Stimulated activated CD8-positive, alpha-beta memory T cell treated with anti-CD3 and anti-CD28 coated beads, Interleukin-4, amount 100 ng/mL, for 1 hour (primary cell): ENCODE measurements at places on chromosomes 2 and 18.
A peak's percentile ranks its signal among the peaks of the same experiment; 100 is the strongest.

- no peak for DNase-seq
These were observed 434.7 kb downstream of the PTPRM start for GRCh38 chr18:8001711-8002301.

DNA sequence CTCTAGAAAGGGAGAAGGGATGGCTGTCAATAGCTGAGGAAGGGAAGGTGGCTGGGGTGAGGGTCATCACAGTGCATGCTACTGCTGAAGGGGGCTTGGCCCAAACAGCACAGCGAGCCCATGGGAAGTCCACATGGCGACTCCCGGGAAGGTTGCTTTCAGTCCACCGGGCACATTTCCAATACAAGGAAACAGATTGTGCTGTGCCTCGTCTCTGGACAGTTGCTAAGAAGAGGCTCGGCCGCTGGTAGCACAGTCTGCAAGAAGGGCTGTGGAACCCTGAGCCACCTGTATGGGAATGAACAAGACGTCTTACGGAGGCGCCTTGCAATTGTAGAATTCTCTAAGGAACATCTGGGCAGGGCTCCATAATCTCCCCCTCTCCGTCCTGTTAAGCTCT, 123.1 kb downstream of the CELF4 start:
- no peak for DNase-seq

DNA sequence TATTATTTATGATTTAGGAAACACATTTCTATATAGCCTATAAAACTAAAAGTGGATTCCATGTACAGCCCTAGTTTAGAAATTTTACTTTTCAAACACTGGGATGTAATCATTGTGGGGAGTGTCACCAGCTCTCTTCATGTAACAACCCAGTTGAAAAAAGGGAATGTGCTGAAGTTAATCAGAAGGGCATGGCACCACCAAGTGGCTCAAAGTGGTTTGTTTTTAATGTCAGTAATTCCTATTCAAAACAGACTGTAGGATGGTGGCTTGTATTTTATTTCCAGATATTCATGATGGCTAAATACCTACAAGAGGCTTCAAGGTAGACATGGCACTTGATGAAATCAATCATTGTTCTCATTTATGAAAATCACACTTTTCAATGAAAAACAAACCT, 58.1 kb upstream of the TMEM182 start:
- no peak for DNase-seq

- DNase-seq, result no peak
These were observed 186.1 kb upstream of the SALL3 start for GRCh38 chr18:78793313-78794070.

DNA sequence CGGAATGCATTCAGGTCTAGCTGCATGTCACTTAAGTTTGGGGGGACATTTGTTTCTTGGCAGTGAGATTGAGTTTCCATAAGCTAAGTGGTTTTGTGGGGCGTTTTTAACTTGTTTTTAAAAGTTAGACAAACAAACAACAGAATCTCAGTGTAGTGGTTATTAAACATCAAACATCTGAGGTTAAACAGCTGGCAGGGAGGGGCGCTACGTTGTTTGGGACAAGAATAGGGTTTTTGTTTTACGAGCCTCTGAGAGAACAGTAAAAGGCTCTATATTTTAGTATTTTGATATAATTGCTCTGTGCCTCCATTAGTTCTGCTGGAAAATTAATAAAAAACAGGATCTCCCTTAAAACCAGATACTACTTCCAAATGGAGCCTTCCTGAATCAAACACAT, 41.6 kb upstream of the TMEM177 start:
- no peak for DNase-seq

- no peak for DNase-seq
These were observed 3.6 kb upstream of the TSPYL6 start for GRCh38 chr2:54259413-54260240.

DNA sequence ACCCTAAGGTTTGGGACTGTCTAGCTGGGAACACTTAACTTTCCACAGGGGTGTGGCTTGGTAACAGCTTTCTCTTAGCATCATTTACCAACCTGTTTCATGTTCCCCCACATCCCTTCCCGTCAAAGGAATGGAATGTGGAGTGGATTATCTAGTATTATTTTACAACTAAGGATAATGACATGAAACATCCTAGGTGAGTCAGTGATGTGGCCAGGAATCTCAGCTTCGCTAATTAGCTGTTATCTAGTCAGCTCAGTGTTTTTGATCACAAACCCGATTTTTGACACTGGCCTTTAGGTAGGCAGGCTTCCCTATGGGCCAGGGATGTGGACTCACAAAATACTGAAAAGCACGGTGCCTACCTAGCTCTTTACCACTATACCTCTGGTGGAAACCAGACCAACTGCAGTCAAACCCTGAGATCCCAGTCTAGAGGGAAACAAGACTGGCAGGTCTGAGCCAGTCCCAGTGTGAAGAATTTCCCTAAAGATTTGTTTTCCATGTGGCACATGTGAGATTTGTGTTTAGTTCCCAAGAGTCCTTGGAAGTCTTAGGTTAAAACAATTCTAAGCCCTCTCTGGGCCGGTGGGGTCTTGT, 2.8 kb upstream of the NRP2 start:
- DNase-seq, result no peak

GRCh38 chr2:83633423-83633822, 825.7 kb downstream of the SUCLG1 start:
- DNase-seq, result no peak

- DNase-seq, result no peak
These were observed 1273.5 kb upstream of the CRIM1 start for GRCh38 chr2:35082072-35082471.

DNA sequence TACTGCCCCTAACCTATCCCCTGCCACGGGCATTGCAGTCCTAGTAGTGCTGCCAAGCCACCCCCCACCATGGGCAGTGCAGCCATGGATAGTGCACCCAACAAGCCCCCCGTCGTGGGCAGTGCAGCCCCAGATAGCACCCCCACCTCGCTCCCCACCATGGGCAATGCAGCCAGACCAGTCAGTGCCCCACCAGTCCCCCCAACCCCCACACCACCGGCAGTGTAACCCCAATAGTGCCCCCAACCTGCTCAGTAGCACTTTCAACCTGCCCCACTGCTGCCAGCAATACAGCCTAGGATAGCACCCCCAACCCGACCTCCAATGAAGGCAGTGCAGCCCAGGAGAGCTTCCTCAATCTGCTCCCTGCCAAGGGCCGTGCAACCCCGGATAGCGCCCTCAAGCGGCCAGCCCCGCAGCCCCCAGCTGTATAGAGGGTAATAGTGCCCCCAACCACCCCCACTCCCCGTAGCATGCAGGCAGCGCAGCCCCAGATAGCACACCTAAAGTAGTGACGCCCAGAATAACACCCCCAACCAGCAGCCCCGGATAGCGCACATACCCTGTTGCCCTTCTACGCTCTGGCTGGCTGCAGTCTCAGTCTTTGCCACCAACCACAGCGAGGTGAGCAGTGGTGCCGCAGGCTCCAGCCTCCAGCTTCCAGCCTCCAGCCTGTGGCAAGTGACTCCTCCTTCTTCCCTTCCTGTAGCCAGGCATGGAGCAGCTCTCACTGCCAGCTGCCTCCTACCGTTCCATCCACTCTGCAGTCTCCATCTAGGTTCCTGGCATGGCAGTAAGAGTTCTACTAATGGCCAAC, 45.4 kb upstream of the ANKRD62 start:
- no peak for DNase-seq

- no peak for DNase-seq
These were observed 92.3 kb downstream of the PRKCE start for GRCh38 chr2:45743531-45744396.

- DNase-seq, result no peak
These were observed 94.4 kb downstream of the UXS1 start for GRCh38 chr2:106099691-106100090.

GRCh38 chr2:27264753-27265535, 2.1 kb upstream of the SLC30A3 start:
- DNase-seq, result peak; percentile 30

- peak; percentile 33 for DNase-seq
These were observed at the start of gene ELAC1 for GRCh38 chr18:50967714-50968661. Gene ELAC1, plus strand, starts transcription at chr18:50968040. Its CDS starts 6,365 bp downstream, at chr18:50974405.

- DNase-seq, result no peak
These were observed 168.3 kb downstream of the MAP2 start for GRCh38 chr2:209592106-209592505.

DNA sequence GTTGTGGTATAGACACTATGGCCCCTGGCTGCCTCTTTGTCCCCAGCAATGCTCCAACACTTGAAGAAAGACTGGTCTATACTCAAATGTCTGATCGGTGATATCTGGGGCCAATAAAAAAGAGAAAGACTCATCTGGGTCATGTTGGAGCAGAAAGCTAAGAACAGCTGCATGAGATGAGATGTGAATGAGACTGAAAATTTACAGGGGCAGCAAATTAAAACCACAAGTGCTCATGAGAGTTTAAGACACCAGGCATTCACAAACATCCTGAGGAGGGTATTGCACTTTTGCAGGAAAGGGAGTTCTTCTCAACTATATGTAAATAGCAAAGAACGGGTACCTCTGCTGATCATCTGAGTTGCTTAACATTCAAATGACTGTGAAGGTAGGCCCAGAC, 36.3 kb downstream of the MAIP1 start:
- no peak for DNase-seq

DNA sequence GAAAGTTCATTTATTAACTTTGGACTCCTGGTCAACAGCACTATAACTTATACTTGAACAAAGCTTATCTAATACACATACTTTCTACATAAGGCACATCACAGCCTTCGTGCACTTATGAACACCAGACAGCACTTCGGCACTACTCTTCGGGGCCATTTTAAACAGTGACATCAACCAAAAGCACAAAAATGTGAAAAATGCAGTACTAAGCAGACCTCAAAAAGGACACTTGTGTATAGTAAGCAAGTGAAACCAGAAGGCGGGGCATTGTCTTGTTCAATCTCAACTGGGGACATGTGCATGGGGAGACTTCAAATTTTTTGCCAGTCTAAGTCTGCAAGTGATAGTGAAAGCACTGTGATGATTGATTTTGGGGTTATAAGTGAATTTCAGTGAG, 163.0 kb downstream of the NCKAP5 start:
- no peak for DNase-seq

DNA sequence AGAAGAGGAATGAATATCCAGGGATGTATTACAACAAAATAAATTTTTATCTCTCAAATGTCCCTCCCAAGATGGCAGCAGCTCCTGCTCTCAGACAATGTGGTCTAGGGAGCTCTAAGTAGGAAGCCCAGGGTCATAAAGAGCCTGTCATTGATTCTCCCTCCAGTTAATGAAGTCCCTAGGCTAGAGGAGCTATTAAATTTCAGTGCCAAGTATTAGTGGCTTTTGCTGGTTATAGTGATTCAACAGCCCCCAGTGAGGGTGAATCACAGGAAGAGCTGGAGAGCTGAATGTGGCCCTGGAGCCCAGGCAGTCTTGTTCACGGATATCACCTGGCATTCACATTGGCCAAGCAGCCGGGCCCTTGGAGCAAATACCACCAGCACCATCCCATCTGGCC, 109.8 kb upstream of the YPEL5 start:
- DNase-seq, result no peak

DNA sequence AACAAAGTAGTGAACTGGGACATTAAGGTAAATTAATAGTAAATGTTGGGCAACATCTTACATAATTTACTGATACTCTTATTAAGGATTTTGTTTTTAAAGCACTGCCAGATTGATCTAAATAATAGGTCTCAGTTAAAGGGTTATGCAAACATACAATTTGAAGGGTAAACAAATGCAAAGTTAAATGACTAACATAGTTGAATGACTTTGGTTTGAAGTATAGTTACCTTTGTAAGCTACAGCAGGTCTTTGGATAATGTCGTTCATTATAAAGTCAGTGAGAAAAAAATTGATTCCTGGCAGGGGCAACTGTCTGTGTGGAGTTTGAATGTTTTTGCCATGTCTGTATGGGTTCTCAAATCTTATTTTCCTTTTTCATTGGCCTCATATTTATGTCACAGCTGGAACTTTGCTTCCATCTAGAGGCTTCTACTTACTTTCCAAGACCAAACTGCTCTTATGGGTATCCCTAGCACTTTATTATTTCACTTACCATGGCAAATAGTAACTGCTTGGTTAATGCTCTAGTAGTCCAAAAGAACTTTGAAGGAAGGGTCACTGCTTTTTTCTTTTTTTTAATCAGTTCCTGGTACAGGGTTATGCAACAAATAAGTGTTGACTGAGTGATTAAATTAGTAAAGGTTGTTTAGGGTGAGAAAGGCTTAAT, 107.8 kb downstream of the NBEAL1 start:
- DNase-seq, result no peak

- no peak for DNase-seq
These were observed 160.4 kb downstream of the NUP35 start for GRCh38 chr2:183284606-183285005.

- no peak for DNase-seq
These were observed 379.6 kb downstream of the FBXO15 start for GRCh38 chr18:73768043-73768442.

- DNase-seq, result no peak
These were observed 34.5 kb downstream of the PTPN4 start for GRCh38 chr2:119794237-119794636.

DNA sequence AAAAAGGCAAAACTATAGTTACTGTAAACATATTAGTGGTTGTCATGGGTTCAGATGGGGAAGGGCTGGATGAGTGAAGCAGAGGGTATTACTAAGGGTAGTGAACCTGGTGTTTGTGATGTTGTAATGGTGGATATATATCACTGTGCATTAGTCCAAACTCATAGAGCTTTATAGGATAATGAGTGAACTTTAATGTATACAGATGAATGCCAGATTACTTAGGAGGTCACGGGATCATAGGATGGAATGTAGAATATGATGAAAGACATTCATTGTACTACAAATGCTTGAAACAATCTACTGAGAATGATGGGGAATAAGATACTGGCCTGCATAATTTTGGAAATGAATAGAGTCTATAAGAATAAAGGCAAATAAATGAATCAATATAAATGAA, 226.7 kb upstream of the ZNF804A start:
- DNase-seq, result no peak

DNA sequence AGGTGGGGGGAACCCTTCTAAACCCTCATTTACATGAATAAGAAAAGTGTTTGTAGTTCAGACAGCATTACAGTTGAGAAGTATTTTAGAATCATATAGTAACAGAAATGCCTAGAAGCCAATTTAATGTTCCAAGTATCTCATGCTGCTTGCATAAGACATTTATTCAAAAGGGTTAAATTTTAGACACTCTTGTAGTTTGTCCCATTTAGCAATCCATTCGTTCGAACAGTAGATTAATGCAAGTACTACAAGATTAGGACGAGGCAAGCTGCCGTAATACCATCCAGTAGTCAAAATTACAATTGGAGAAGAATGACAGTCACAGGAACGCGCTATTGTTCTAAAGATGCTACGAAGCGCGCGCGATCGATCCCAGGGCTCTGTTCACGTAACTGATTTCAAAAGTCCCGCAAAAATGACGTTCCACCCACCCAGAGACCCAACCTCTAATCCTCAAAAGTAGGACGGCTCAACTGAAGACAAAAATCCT, 1.2 kb downstream of the TMEM237 start:
- DNase-seq, result no peak

GRCh38 chr2:239774933-239775622, 250.1 kb downstream of the NDUFA10 start:
- no peak for DNase-seq
